ENCODE measurements at places on chromosomes 5 and 9.
A peak's percentile ranks its signal among the peaks of the same experiment; 100 is the strongest.

- no peak for DNase-seq
Measured at GRCh38 chr5:96839071-96839592, 31.4 kb upstream of the ERAP1 start.

GRCh38 chr9:85151741-85152140 is 482.2 kb downstream of the NTRK2 start:
- no peak for DNase-seq

DNA sequence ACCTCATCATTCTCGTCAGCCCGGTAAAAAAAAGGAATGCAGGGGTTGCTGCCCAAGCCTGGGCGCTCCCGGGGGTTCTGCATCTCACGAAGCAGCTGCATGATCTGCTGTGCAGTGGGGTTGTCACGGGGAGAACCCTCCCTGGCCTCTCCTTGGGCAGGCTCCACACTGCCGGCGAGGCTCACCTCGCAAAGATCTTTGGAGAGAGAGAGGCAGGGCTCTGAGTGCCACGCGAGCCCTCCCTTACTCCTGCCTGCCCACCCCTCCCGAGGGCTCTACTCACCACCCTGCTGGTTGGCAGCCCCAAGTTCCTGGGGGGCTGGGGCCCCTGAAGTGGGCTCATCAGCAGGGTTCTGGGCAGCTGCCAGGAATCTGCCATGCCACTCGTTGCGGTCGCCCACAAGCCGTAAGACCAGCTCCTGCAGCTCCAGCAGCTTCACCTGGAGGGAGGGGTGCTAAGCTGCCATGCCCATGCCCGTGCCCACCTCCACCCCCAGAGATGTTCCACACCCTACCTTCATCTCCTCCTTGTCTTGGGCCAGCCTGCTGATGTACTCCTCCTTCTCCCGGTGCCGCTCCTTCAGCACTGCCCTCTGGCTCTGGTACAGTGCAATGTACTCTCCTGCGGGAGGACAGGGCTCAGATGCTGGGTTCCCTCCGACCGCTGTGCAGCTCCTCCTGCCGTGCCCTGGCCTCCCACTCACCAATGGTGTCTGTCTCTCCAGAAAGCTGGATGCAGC is 18.6 kb downstream of the GOLGA2 start:
- peak; percentile 77 for DNase-seq

- DNase-seq = no peak
Measured at GRCh38 chr5:144230806-144231205, 60.1 kb downstream of the KCTD16 start.

GRCh38 chr5:1505506-1506241 is 18.1 kb downstream of the LPCAT1 start:
- peak; percentile 12 for DNase-seq

DNA sequence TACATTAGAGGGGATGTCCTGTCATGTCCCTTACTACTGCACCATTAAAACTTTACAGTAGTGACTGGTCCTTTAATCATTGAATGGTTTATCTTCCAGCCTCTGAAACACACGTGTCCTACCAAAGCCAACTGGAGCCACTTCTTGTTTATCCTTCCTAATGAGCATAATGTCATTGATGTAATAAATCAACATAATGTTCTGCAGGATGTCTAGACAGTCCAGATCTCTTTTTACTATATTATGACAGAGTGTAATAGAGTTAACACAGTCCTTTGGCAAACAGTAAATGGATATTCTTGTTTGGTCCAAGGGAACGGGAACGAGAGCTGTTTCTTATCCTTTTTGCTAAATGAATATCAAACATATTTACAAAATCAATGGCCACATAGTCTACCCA is 88.1 kb upstream of the PTPRD start:
- DNase-seq = no peak

- DNase-seq = no peak
Measured at GRCh38 chr9:11708899-11709298, 984.3 kb upstream of the TYRP1 start.

DNA sequence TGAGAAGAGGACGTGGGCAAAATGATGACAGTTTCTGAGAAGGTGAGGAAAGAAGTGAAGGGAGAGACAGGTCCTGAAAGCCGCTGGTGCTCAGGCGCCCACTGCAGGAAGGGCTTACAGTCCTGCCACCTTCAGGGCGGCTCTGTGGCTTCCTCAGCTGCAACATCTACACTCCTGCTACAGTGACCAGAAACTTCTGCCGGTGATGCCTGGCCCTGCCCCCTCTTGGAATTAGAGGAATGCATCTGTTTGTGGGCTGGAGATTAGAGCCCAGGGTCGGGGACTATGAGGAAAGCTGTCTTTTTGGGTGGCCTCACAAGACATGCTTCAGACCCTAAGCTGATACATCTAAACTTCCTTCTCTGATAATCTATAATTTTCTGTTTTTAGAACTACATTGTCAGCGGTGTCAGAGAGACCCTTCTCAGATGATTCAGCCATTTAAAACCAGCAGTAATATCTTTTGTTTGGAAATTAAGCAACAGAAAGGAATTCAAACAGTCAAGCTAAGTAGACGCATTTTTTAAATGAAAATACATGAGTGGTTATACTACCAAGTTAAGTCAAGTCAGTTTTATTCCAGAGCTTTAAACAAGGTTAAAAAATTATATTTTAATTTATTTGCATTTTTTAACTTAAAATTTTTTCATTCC is 30.4 kb downstream of the PRDM6 start:
- DNase-seq = peak; percentile 3

DNA sequence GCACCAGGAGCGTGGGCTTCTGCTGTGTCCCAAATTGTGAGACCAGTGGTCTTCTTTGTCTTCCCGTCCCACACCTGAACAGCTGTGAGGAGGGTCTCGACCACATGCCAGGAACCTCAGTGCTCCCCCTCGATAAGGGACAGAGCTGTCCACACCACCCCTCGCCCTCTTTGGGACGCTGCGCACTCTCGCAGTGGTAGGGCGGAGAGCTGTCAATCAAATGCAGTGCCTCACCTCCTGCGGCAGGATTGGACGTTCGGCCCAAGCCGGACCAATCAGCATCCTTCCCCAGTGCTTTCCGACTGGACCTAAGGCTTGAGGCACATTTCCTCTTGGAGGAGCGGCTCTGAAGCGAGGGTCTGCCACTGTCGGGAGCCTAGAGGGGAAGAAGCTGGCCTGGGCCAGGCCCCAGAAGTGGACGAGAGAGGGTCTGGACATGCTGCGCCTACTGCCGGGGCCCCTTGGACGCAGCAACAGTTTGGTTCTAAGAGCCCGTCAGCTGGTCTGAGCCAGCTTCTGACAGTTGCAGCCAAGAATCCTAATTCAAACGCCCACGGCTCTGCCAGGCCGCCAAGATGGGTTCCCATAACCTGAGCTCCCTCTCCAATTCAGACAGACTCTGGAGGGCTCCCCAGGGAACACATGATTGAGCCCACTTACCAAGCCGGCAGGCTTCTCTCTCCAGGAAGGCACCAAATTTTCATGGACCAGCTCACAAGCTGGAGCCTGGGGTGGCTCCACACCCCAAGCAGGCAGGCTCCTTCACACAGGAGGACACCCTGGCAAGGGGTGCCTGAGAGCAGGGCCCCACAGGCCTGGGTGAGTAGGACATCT is 28.1 kb upstream of the ADAMTS2 start:
- DNase-seq = no peak

GRCh38 chr9:95307538-95307937 is 10.0 kb downstream of the FANCC start:
- DNase-seq = no peak

DNA sequence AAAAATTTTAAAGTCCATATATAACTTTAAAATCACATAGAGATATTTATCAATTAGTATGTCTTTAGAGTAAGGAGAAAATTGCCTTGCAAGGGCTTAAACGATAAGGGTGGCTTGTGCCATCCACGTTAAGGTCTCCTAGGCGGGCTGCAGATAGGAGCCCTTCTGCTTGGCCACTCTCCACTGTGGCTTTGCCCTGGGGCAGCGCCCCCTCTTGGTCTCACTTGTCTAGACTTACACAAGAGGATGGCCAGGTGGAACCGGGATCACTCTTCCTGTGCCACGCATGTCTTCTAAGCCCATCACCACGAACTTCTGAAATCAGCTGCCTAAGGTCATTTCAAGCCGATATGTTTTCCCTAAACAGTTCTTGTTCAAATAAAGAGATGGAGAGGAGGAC is 2.9 kb downstream of the FPGS start:
- DNase-seq = no peak

DNA sequence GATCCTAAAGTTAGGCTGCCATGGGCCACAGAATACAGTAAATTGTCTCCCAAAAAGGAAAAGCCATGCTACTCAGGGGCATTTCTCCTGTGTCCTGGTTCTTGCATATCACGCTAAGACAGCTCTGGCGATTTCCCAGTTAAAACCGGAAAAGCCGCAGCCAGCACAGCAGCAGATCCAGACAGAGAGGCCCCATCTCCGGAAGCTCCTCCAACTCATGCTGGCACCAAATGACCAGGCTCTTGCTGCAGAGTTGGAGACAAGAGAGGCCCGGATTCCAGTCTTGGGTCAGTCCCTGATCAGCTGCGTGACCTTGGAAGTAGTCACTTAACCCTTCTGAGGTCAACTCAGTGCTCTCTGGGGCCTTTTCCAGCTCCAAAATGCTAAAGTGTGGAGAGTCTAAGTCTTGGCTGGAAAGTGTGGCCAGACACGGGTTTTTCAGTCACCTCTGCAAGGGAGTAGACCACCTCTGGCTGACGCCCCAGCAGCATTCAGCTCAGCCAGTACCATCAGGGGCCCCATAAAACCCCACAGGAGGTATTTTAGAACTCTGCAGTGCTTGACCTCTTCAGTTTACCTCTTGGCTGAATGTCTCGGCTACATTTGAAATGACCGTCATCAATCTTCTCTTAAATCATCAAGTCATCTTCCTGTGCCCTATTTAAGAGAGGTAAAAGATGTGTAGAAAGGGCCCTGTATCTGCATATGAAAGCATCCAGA is 16.2 kb downstream of the GDNF start:
- no peak for DNase-seq

GRCh38 chr9:22053178-22053577 is 44.1 kb upstream of the CDKN2B start:
- no peak for DNase-seq
